ENCODE measurements at places on chromosomes 7 and 10. TPM values are rescaled to one million over a fixed set of nuclear protein-coding genes. Genes with fewer than 3 reads are reported as not detected.

DNA sequence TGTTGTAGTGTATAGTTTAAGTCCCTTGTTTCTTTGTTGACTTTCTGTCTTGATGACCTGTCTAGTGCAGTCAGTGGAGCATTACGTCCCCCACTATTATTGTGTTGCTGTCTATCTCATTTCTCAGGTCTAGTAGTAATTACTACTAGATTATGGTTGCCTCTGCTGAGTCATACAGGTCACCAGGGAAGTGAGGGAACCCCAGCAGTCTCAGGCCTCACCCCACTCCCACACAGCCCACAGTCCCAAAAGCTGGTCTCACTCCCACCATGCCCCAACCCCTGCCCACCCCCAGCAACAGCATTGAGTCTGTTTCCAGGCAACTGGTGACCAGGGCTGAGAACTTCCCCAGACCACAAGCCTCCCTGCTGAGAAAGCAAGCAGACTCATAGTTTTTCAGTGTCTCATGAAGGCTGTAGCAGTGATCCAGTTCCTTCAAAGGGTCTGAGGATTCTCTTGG lies 88.0 kb downstream of the PLXDC2 start:
- DNase-seq = no peak
- no peaks in the 10 kb centered on the region for H3K4me1 ChIP-seq
- no peak overlapping the region for H3K4me3 ChIP-seq
- no peaks in the 10 kb centered on the region for H3K27me3 ChIP-seq
- no peak overlapping the region for H3K27ac ChIP-seq
- H3K36me3 ChIP-seq = no peaks in the 10 kb centered on the region

Gene LRRTM3
- not detected for total RNA-seq

Gene MXI1
- 36.8 TPM for total RNA-seq

- H3K36me3 ChIP-seq = no peaks in the 10 kb centered on the region
- no peak overlapping the region for H3K4me3 ChIP-seq
- no peaks in the 10 kb centered on the region for H3K27me3 ChIP-seq
These were observed 243.8 kb upstream of the ETV1 start for GRCh38 chr7:14233076-14233867.

All from activated T-cell treated with anti-CD3 and anti-CD28 coated beads, Interleukin-2, amount 50 U/mL, for 72 hours (primary cell).